Kidney (tissue), 22 donors: ENCODE measurements at places on chromosomes 4 and X.
A peak's percentile ranks its signal among the peaks of the same experiment; 100 is the strongest.

- DNase-seq = peak; percentile 59
These were observed 639.9 kb downstream of the SPOCK3 start for GRCh38 chr4:166594326-166594946.

GRCh38 chr4:171629182-171629581 lies 184.0 kb upstream of the GALNTL6 start:
- no peak for DNase-seq

GRCh38 chrX:21741869-21742701 lies 15.8 kb downstream of the SMPX start:
- no peak for DNase-seq

DNA sequence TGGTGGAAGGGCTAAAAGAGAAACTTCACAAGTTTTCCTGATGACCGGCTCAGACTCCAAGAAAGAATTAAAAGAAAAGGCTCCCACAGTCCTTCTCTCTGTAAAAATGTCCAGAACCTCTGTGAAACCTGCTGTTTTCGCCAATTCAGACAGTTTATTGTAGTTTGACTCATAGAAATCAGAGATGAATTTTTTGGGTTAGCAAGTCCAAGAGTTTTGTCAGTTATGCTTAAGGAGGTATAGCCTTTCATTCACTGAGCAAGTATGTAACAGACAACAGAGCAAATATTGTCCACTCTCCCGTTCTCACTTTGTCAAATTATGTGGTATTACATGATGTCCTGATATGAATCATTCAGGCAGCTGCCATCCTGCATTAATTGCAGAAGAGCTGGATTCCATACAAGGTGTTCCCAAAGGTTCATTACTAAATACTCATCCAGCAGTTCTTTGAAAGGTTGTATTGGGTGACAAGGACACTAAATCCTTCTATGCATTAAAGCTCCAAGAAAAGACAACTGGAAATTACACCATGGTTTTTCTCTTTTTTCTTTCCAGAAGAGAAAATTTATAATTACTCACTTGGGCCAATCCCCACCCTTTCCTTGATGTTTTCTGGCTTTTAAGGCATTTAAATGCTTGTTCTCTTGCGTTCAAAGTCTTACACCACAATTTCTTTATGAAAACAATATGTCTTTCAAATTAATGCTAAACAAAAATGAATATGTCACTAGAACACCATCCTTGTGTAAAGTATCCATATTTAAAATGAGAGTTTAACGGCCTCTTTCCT lies 30.0 kb upstream of the PLAC1 start:
- DNase-seq = no peak

DNA sequence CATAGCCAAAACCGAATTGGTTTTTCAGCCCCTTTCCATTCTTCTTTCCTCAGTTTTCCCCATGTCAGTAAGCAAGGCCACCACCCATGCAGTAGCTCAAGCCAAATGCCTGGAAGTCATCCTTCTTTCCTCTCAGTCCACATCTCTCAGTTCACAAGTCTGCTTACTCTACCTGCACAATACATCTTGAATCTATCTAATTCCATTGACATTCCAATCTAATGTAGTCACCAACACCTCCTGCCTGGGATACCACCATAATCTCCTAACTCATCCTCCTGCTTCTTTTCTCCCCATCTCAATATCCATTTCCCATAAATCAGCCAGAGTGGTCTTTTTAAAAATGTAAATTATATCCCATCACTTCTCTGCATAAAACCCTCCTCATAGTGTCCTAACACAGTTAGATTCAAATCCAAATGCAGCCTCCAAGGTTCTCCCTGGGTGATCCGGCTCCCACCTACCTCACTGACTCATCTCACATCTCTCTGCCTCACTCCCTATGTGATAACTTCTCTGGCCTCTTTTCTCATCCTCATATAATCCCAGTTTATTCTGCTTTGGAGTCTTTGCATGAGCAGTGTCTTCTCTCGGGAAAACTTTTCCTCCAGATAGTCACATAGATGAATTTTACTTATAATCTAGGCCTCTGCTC lies 26.9 kb downstream of the KCNIP4 start:
- no peak for DNase-seq

GRCh38 chr4:147090486-147090885 lies 144.8 kb upstream of the TTC29 start:
- no peak for DNase-seq

GRCh38 chr4:12861422-12861821 lies 622.7 kb downstream of the RAB28 start:
- DNase-seq = no peak

DNA sequence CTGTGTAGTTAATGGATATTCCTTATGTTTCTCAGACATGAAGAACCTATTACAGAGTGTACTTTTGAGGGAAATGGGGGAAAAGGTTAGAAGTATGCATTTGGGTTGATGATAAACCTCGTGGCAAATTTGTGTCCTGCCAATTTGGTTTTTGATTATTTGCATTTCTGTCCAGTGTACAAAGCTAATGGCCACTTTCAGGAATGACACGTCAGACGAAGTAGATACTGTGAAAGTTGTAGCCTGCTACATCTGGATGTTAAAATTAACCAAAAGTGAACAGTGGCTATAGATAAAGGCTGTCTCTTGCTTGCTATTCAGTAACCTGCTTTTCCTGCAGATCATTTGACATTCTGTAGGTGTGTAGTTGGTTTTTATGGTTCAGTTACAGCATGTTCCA lies 1.0 kb downstream of the PRDX4 start:
- DNase-seq = no peak

DNA sequence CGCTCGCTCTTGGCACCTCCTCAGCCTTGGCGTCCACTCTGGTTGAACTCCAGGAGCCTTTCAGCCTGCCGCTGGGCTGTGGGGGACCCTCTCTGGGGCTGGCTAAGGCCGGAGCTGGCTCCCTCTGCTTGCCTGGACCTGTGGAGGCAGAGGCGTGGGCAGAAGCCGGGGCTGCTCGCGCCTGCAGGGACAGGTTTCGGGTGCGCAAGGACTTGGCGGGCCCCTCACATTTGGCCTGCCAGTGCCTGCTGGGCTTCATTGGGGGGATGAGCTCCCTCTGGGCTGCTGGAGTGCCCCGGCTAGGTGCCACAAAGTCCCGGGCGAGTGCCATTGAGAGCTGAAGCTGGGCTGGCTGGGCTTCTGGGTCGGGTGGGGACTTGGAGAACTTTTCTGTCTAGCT lies 371.7 kb downstream of the FAM133A start:
- peak; percentile 62 for DNase-seq

- no peak for DNase-seq
These were observed 189.5 kb upstream of the ANKRD50 start for GRCh38 chr4:124902001-124902515.
